ENCODE measurements at places on chromosomes 2 and 18.

DNA sequence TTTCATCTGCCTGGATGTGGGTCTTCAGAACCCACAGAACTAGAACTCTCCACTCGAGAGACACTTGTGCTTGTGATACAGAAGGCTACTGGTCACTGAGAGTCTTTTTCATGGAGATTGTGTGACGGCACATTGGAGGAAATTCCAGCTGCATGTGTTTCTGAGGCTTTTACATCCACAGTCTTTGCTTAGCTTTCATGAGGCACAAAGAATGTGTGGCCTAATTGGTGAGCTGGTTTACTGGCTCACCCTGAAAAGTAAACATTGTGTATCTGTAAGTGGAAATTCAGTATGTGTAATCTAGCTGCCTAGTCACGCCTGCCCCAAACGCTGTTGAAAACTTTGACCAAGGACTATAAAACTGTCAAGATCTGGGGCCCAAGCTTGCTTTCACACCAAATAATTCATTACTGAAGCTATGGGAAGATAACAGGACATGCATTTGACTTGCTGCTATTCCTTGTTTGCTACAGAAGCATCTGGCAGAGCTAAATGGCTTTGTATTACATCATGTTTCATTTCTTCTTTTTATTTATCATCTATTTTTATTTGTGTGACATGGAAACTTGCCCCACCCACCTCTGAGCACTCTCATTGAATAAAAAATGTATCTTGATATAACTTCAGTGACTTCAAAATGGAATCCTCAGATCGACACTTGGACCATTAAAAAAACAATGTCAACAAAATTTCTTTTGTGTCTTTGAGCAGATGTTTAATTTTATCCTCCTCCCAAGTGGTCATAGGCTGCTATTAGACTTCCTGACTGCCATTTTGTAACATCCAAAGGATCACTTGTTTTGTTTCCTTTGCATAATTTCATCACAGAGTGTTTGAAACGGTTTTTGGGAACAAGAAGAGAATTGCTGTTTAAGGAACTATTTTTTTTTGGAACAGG lies 80.2 kb downstream of the EFEMP1 start:
- ATAC-seq: no peak

- no peak for ATAC-seq
These were observed 139.2 kb downstream of the BCL2 start for GRCh38 chr18:63180321-63180720.

DNA sequence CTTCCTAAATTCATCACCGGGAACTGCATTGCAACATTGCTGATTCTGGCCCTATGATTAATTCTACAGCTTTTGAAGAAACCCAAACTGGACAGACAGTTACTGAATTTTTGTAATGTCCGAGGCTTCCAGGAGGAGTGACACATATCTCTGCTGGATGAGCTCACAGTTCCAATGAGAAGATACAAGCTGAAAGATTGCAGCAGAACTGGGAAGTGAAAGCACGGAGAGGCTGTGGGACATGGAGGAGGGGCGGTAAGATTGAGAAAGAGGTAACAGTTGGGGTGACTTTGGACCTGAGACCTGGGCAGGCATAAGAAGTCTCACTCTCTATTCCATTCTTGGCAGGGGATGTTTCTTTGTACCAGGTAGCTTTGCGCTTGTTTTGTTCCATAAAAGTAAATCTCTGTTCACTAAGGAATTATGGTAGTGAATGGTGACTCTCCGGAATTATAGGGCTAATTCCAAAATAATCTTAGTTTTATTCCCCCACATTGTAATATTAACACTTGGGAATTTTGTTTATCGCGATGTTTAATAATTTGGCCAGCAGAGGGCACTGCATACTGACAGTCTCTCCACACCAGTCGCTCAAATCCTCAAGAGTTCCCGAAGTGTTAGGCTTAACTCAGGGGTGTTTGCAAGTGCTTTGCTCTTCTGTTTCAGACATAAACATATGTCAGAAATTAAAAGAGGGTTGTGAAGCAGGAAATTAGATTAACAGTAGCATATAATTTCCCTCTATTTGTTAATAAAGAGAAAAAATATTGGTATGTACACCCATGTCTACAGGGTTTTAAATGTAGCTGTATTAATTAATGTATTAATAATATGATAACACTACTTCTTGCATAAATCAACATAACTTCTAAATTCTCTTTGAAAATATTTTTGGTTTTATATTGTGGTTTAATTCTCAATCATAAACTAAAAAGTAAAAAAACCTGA lies 201.4 kb downstream of the SOCS6 start:
- peak; percentile 78 for ATAC-seq

DNA sequence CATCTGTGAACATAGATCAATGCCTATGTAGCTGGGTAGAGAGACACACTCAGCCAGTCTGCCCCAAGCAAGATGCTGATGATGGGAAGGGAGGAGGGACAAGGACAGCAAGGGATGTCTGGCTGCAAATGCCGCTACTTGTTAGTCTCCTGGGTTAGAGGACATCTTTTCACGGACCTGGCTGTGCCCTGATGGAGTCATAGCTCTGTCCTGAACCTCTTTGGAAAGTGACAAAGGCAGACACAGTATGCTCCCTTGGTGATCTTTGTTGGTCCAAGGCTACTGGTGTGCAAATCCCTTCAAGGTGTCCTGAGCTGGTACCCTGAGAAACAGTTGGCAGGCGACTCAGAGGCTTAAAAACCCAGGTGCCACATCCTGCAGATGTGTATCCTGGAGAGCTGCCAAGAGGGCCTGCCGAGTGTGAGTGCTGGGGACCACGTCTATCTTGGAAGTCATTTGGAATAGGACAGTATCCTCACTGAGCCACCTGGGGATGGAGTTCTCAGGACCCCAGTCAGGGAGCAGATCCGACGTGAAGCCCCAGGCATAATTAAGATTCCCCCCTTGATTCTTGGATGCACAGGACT lies 10.8 kb downstream of the FOSL2 start:
- ATAC-seq: no peak

- ATAC-seq: no peak
These were observed 24.3 kb downstream of the RHOB start for GRCh38 chr2:20471148-20471547.

DNA sequence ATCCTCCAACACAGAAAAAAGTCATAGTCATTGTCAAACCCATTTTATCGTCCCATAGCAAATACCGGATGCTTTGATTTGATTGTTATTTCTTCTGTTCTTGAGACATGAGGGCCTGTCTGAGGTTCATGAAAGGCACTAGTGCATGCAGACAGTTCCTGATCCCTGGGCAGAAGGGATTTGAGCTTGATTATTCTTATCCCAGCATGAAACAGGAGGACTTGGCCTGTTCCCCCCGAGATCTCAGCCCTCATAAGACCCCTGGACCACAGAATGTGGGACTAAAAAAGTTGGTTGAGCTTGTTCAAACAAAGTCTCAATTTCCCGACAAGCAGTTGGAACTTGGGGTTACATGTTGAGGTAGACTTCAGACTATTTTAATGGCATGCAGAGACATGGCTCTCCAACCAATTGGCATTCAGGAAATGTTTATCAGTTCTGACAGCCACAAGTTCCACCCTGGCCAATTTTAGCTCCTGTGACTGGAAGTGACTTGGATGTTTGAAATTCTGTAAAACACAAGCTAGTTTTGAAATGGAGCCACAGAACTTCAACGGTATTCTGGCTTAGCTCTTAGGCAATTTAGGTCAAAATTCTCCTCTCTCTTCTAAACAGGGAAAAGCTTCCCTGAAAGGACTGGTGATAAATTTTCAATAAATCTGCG lies 366.9 kb upstream of the SLC14A2 start:
- ATAC-seq: peak; percentile 81

DNA sequence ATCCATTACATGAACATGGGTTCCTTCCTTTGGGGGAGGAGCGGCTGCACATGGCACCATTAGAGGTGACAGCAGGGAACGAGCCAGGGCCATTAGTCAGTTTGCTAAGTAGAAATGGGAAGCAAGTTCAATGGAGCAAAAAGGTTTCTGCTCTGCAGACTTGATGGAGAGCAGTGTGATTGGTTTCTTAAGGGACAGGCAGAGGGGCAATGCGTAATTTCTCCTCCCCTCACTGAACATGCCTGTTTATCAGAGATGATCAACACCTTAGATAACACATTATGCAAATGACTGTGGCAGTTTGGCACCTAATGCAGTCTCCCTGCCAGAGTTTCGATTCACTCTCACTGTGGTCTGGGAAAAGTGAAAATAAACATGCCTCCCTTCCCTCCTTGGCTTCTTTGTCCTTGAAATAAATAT lies 414.5 kb downstream of the STK39 start:
- peak; percentile 46 for ATAC-seq

DNA sequence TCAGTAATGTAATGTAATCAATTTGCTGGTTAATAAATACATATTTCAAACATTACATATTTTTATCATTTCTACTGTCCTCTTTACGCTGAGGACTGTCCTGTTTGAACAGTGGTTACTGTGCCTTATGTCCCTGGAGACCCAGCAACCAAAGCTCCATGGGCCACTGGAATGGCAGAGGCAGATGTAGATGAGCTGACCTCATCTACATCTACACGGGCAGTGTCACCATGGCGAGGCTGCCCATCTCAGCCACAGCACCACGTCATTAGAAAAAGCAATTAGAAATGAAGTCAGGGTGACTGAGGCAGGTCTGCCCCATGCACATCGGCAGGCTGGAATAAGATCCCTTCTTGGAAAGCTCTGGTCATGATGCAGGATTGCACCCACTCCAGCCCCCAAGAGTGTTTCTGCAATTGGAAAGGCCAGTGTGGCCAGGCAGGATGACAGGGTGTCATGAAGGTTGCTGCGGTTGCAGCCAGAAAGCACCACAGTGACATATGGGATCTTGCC lies 237.5 kb downstream of the NDUFA10 start:
- no peak for ATAC-seq

All from SK-N-SH treated with all-trans-retinoic acid at 6 μM for 48 hours (cell line).